ENCODE measurements at places on chromosomes 11 and 22.

DNA sequence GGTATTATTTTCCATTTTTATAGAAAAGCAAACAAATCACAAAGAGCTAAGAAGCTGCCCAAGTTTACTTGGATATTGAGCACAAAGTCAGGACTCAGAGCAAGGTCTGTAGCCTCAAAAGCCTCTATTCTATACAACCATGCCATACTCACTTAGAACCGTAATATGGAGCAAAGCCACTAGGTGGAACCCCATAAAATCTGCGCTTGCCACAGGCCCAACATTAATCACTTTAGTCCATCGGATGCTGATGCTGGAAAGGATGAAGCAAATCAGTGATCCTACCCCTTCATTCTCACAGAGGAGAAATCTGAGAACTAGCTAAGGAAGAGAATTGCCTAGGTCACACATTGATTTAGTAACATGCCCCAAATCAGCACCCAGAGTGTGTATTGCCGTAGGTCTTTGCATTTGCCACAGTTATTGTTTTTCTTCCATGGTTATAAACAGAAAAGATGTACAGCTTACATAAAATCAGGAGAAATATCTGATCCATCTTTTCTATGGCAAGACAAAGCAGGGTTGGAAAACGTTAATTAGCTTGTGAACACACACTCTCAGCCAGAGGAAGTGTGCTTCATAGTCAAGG, 56.7 kb upstream of the RAB38 start:
- no peak for DNase-seq

- no peak for DNase-seq
Measured at GRCh38 chr11:82639251-82639650, 94.4 kb downstream of the FAM181B start.

GRCh38 chr11:1931341-1932104, 12.0 kb downstream of the TNNT3 start:
- DNase-seq: no peak

GRCh38 chr11:100354736-100355135, 332.4 kb upstream of the ARHGAP42 start:
- DNase-seq: no peak

DNA sequence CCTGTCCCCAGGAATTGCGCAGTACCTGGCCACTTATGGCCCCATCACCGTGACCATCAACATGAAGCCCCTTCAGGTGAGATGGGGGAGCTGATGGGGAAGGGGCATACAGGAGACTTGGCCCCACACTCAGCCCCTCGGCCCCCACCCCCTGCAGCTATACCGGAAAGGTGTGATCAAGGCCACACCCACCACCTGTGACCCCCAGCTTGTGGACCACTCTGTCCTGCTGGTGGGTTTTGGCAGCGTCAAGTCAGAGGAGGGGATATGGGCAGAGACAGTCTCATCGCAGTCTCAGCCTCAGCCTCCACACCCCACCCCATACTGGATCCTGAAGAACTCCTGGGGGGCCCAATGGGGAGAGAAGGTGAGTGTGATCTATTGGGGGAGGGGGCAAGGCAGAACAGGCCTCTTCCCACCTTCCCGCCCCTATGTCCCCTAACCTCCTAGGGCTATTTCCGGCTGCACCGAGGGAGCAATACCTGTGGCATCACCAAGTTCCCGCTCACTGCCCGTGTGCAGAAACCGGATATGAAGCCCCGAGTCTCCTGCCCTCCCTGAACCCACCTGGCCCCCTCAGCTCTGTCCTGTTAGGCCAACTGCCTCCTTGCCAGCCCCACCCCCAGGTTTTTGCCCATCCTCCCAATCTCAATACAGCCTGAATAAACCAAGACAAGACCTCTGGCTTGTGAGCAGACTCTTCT, 3.6 kb downstream of the CTSW start:
- peak; percentile 41 for DNase-seq

GRCh38 chr11:20116825-20117224, 43.5 kb downstream of the DBX1 start:
- DNase-seq: no peak

GRCh38 chr11:117979481-117980211, 6.5 kb upstream of the IL10RA start:
- DNase-seq: no peak

- DNase-seq: no peak
Measured at GRCh38 chr11:123587559-123587958, 66.9 kb downstream of the SCN3B start.

DNA sequence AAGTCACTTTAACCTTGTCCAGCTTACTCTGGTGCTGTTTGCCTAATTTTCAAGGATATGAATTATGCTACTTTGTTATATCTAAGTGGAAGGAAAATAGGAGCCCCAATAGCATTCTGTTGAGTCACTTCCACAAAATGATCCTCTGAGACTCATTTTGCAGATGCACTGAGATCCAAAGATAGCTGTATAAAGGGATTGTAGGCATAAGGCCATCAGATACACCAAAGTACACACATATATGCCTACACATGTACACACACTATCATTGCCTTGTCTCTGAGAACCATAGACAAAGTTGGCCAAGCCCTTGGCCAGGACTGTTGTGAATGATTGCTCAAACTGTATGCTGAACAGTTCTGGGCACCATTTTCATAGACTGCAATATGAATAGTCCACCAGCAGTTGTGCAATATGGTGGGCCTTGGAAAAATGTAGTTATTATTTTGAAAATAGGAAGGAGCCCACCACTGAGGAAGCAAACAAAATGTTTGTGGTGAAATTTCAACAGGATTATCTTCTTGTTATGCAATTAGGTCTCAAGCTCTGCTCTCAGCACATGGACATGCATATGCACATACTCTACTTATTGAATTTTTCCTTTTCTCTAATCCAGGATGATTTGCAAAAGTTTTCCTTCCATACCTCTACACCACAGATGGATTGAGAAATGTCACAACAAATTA, 186.0 kb upstream of the CTSC start:
- DNase-seq: no peak

All from activated CD8-positive, alpha-beta memory T cell treated with anti-CD3 and anti-CD28 coated beads, Interleukin-2, amount 10 ng/mL, durations not matched to agents 7 days and 5 days (primary cell).